Liver (tissue), 10 donors: ENCODE measurements at places on chromosomes 16 and 17.

DNA sequence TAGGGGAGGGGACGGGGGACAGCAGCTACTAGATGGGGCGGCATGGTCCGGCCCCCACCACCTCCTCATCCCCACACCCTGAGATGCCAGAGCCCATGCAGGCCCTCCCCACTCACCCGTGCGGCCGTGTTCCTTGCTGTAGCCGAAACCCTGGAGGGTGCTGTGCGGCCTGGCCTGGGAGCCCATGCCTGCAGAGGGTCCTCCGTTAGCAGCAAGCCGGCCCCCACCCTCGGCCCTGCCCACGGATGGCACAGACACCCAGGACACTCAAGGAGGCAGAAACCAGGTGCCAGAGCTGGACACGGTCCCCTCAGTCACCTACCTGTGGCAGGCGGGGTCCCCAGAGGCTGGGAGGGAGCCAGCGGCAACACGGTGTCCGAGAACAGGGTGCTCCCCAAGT, 5.5 kb downstream of the TEPSIN start:
- DNase-seq = no peak

GRCh38 chr17:17086585-17086984, 44.3 kb downstream of the MPRIP start:
- no peak for DNase-seq

GRCh38 chr17:82687871-82688270, 10.6 kb downstream of the RAB40B start:
- DNase-seq = no peak

- no peak for DNase-seq
Measured at GRCh38 chr17:1110862-1111598, 68.8 kb downstream of the ABR start.

GRCh38 chr16:73113336-73113735, 65.4 kb upstream of the ZFHX3 start:
- no peak for DNase-seq

GRCh38 chr16:69494991-69495392, 70.6 kb downstream of the CYB5B start:
- DNase-seq = no peak

DNA sequence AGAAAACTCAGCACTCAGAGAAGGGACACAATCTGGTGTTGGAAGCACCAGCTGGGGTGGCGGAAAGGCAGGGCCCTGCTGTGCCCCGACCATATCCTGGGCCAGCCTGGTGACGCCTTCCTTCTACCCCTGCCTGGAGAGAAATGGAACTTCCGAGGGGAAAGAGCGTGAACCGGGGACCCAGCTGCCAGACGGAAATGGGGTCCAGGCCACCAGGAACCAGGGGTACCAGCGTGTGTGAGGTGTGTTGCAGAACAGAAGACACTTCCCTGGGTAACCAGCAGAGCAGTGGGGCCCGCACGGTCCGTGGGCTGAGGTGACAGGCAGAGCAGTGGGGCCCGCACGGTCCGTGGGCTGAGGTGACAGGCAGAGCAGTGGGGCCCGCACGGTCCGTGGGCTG, 6.8 kb downstream of the RAB40B start:
- no peak for DNase-seq
